ENCODE measurements at places on chromosomes 1 and 21.
A peak's percentile ranks its signal among the peaks of the same experiment; 100 is the strongest.

GRCh38 chr1:244319283-244320132, 132.2 kb downstream of the ADSS2 start:
- DNase-seq = peak; percentile 34

- no peak for DNase-seq
These were observed 55.7 kb upstream of the EFHD2 start for GRCh38 chr1:15353839-15354579.

GRCh38 chr1:156927215-156928042, 7.0 kb downstream of the LRRC71 start:
- peak; percentile 47 for DNase-seq

- DNase-seq = no peak
These were observed 19.6 kb upstream of the ZNF648 start for GRCh38 chr1:182080955-182081582.

- no peak for DNase-seq
These were observed 1.8 kb downstream of the AGPAT3 start for GRCh38 chr21:43866659-43867331.

GRCh38 chr1:153616144-153616916, at the start of gene S100A14:
S100A14 (minus strand) TSS chr1:153616325; CDS start chr1:153615858, 467 bp downstream.
- DNase-seq = no peak

DNA sequence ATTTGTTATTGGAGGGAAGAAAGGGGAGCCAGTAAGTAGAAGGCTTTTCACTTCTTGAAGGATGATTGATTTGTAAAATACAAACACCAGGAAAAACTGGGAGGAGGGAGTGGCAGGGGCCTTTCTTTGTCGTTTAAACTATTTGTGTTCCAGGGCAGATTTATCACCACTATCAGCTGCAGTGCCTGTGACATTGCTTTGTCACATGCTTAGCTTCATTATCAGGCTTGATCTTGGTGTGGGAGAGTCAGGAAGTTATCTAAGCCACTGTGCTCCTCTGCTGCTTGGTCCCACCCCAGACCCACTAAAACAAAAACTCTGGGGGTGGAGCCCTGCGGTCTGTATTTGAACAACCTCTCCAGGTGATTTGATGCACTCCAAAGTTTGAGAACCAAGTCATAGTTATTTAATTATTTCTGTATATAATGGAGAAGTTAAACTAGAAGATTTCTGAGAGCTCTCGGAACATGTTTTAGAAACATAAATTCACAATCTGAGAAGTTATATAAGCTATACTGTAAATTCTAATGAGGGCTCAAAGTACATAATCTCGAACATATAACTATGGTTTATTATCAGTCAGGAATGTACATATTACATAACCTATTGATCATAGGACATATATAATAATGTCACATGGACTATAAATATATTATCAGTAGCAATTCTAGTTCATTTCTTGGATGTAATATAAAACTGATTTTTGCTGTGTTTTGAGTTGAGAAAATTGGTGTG, 87.9 kb downstream of the CDC14A start:
- DNase-seq = no peak

GRCh38 chr1:42886800-42887199, 40.4 kb downstream of the ZNF691 start:
- no peak for DNase-seq

DNA sequence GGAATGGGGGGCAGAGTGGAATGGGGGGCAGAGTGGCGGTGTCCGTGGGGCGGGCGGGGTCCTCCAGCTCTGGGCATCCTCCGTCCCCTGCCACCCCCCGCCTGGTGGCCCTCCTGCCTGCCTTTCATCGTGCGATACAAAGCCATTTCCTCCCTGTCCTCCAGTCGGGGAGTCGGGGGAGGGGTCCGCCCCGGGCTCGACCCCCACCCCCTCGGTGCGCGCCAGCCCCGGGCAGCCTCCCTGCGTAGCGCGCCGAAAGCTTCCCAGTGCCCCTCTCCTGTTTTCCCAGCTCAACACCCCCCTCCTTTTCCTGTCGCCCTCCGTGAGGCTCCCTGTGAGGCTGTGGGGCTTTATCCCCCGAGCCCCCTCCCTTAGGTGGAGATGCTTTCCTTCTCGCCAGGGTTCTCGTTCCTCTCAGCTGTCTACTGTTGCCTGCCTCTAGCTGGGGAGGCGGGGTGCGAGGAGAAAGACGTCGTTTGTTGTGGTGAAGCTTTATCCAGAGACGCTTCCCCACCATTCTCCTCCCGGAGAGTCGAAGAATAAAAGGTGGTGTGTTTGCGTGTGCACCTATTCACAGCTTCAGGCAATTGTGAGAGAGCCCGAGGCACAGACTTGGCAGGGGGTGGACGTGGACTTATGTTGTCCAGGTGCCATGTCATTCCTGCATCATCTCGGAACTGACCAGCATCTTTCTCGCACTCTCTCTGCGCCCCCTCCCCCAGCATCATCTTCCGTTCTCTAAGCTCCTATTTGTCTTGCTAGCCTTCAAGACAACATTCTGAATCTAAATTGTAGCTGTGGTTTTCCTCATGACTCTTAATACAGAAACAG, 848 bp downstream of the DNM3 start:
- no peak for DNase-seq

DNA sequence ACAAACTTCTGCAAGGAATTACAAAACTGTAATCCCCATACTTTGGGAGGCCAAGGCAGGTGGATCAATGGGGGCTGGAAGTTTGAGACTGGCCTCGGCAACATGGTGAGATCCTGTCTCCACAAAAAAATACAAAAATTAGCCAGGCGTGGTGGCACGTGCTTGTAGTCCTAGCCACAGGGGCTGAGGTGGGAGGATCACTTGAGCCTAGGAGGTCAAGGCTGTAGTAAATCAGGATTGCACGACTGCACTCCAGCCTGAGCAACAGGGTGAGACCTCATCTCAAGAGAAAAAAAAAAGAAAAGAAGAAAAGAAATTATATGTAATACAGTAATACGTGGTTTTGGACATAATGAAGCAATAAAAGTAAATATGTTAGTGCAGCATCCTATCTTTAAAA, 138.2 kb downstream of the COP1 start:
- no peak for DNase-seq
